ENCODE measurements at places on chromosomes 1 and 21. TPM values are rescaled to one million over a fixed set of nuclear protein-coding genes. Genes with fewer than 3 reads are reported as not detected.

The SPRR2A gene
- polyA plus RNA-seq, result not detected

The KRTAP12-2 gene
- not detected for polyA plus RNA-seq

The PSMD4 gene
- polyA plus RNA-seq, result 251 TPM

DNA sequence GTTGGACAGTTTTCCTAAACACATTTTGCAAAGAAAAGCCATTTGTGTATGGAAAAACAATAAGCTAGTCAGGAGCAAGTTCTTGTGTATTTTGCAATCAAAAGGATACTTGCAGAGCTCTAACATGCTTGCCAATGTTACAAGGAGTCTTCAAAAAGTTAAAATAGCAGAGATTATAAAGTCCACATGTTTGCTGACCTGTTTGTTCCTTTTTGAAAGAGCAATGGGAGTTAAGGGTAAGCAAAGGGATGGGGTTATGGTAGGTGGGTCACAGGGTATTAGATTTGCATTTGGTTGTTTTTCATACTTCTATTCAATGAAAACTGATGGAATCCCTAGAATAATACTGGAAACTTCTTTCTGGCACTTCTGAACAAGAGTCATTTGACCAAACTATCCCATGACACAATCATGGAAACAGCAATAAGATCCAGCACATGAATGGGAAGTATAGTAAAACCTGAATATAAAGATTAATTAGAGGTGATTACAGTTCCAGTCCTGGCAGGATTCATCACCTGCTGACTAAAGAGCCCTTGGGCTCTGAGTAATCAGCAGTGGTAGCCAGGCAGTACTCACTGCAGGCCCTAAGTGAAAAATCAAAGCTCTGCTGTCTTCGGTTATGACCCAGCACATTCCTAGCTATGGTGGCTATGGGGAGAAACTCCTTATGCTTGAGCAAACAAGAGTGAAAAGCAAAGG is 27.1 kb upstream of the ZC3H11B start:
- no peak overlapping the region for H3K4me3 ChIP-seq
- H3K27ac ChIP-seq, result no peak overlapping the region
- H3K27me3 ChIP-seq, result no peaks in the 10 kb centered on the region
- no peak for DNase-seq
